ENCODE measurements at places on chromosomes 7 and 10.

DNA sequence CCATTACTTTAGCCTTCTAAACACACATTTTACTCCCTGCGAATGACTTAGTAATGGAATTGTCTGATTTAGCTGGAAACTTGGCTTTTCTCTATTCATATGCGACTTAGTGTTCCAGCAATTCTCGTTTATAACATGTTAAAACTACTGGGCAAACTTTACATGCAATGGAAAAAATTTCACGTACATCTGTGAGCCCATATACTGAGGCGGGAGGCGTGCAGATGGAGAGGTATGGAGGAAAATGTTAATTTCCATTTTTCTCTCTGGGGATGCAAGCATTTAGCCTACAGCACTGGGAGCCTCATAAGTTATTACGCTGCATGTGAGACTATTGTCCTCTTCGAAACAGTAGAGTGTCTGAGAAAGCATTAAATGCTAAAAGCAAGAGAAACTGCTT lies 591.5 kb upstream of the ANKRD30A start:
- no peak for DNase-seq

DNA sequence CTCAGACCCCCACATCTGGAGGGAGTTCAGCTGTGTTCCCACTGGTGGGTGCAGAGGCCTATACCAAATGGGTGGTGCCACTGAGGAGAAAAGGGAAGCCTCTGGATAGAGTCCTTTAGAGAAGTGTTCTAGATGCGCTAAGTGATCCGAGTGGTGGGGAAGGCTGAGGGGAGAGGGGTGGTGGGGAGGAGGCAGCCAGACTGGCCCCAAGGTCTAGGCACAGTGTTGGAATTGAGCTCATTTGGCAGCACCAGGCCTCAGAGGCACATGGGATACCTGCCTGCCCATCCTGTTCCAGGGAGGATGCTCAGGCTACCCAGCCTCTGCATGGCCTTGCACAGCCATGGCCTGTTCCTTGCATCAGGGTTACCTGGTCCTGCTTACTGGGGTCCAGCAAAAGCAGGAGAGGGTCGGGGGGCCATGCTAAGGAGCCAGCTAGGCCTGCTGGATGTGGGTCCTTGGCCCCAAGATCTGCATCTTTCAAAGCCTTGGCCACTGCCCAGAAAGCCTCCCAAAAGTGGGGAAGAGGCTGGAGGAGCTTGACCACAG lies 99.6 kb downstream of the NEURL1 start:
- DNase-seq: no peak

- no peak for DNase-seq
Measured at GRCh38 chr7:100035876-100036275, 13.7 kb upstream of the ZSCAN21 start.

DNA sequence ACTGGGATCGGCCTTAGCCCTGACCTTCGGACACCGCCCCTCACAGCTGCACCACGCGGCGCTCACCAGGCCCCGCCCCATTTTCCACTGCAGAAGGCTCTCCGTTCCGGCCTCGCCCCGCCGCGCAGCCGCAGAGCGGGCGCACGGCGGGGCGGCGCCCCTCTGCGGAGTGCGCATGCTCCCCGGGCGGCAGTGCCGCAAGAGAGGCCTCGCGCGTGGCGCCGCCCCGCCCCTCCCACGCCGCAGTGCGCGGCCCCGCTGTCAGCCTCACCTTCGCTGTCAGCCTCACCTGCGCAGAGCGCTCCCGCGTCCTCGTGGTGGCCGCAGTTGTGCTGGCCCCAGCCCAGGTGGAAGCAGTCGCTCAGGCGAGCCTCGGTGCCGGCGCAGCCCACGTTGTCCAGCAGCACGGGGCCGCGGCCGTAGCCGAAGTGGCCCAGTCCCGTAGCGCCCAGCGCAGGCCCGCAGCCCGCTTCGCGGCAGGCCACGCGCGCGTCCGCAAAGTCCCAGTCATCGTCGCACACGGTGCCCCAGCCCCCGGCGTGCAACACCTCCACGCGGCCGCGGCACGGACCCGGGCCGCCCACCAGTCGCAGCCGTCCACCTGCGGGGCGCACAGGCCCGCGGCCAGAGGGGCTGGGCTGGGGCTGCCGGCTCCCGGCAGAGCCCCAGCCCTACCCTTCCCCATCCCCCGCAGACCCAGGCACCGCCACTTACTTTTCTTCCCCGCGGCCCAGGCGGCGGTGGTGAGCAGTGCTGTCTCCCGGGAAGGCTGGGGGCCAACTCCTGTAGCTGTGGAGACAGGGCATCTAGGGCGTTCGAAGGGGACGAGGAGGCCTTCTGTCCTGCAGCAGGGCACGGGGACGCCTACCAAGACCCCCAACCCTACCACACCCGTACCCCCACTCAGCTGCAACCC lies 16.1 kb downstream of the SSC4D start:
- DNase-seq: peak; percentile 40

DNA sequence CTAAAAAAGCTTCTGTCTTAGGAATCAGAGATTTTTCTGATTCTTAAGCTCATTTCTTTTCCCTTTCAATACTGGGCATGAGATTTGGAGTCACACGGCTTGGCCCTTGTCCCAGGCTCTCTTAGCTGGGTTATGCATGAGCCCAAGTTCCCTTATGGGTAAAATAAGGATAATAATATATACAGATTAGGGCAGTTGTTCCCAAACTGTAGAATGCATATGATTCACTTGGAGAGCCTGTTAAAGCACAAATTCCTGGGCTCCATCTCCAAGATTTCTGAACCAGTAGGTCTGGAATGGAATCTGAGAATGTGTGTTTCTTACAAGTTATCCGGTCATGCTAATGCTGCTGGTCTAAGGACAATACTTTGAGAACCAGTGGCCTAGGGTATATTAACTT lies 154.0 kb downstream of the REEP3 start:
- DNase-seq: no peak

DNA sequence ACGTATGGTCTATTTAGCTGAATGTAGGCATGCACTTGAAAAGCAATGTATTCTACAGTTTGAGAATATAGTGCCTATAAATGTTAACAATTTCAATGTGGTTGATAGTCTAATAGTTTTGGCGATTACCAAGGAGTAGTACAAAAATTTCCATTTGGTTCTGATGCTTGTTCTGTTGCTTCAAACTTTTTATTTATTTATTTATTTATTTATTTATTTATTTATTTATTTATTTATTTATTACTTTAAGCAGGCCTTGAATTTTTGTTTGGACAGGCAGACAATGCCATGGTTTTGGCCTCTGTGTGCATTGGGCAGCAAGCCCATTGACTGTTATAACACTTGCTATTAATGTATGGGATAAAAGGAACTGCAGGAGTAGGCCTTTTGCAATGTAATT lies 36.5 kb upstream of the MALRD1 start:
- DNase-seq: no peak

DNA sequence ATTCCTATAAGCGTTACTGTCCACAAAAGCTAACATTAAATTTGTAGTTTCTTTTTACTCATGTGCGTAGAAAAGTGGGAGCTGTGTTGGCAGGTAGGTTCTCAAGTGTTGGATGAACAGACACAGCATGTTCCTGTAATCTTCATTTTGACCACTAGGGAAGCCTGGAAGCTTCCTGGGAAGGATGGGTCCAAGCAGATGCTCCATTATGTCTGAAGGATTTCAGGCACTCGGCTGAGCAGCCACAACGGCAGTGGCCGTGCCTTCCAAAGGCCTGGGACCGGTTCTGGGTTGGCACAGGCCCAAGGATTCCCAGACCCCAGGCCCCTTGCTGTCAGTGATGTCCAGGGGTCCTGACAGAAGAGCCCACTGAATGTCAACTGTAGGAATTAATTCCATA lies 386.3 kb downstream of the TNS3 start:
- DNase-seq: no peak

All from NCI-H2081 treated with DMSO at 0.1 percent for 48 hours (cell line).